ENCODE measurements at places on chromosomes 3 and 15. TPM values are rescaled to one million over a fixed set of nuclear protein-coding genes. Genes with fewer than 3 reads are reported as not detected.

ITIH3 gene
- 14.2 TPM for total RNA-seq

HYAL1 gene
- total RNA-seq, result 5.8 TPM

FBXW12 gene
- not detected for total RNA-seq

- no peaks in the 10 kb centered on the region for H3K36me3 ChIP-seq
- no peak for DNase-seq
- peaks cover 86% of the 10 kb centered on the region for H3K4me1 ChIP-seq
- H3K27me3 ChIP-seq, result no peaks in the 10 kb centered on the region
Measured at GRCh38 chr3:152405915-152406802, 137.4 kb downstream of the MBNL1 start.

GRCh38 chr3:46574881-46575576 is 8.9 kb upstream of the LRRC2 start:
- H3K27me3 ChIP-seq, result no peaks in the 10 kb centered on the region
- DNase-seq, result no peak
- H3K4me1 ChIP-seq, result no peaks in the 10 kb centered on the region
- no peak overlapping the region for H3K4me3 ChIP-seq
- no peaks in the 10 kb centered on the region for H3K36me3 ChIP-seq

GRCh38 chr3:50123394-50124051 is 31.6 kb upstream of the SEMA3F start:
- peaks cover 6% of the 10 kb centered on the region for H3K36me3 ChIP-seq
- no peaks in the 10 kb centered on the region for H3K27me3 ChIP-seq
- peaks cover 41% of the 10 kb centered on the region for H3K4me1 ChIP-seq
- no peak for DNase-seq

DNA sequence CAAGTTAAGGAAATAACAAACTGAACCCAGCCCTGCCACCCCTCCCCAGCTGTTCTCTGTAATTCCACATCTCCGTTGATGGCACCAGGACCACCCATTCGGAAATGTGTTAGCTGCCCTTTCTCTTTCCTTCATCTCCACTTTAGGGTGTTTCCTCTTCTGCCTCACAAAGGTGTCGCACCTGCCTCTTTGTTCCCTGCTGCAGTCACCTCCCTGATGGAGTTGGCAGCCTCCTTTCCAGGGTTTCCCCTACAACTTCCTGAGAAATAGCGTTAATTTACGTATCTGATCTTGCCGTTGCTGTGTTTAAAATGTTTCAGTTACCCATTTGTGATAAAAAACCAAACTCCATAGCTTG is 57.3 kb downstream of the GPR171 start:
- DNase-seq, result no peak

DNA sequence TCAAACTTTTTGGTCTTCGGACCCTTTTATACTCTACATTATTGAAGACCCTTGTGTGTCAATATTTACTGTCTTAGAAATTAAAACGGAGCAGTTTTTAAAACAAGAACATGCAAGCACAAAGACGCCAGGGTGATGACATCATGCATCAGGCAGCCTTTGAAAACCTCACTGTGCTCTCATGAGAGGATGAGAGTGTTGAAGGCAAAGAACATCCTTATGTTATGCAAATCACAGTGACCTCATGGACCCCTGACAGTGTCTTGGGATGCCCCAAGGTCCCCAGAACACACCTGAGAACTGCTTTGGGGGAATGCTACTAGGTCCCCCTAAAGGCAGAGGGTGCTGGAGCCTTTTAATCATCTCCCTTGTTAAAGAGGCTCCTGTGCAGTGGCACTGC is 51.6 kb downstream of the CHDH start:
- no peaks in the 10 kb centered on the region for H3K36me3 ChIP-seq
- H3K4me3 ChIP-seq, result no peak overlapping the region
- H3K4me1 ChIP-seq, result peaks cover 2% of the 10 kb centered on the region
- DNase-seq, result no peak
- no peaks in the 10 kb centered on the region for H3K27me3 ChIP-seq
- no peak overlapping the region for H3K27ac ChIP-seq

DNA sequence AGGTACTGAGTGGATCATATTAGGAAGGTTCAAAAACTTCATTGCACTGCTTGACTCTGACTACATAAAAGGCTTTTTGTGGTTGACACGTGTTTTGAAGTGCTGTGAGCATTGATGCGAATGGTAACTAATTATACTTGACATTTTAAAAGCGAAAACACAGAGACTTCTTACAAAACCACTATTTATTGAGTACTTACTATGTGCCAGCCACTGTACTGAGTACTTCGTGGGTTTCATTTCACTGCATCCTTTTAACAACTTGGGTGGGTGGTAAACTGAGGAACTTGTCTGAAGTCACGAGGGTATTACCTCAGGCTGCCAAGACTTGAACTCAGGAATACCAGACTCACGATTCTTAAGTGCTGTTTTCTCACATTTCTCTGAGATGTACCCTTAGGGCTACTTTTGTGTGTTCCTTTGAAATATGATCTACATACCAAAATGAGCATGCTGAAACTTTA is 45.3 kb upstream of the PPP4R2 start:
- no peak for DNase-seq
- no peaks in the 10 kb centered on the region for H3K27me3 ChIP-seq
- no peaks in the 10 kb centered on the region for H3K36me3 ChIP-seq
- no peak overlapping the region for H3K4me3 ChIP-seq

Measured in thoracic aorta (tissue), 2 donors.